ENCODE measurements at places on chromosomes 3 and 15.

- no peak for DNase-seq
These were observed 69.9 kb downstream of the FILIP1L start for GRCh38 chr3:100044369-100044768.

- DNase-seq, result no peak
These were observed 25.3 kb upstream of the ARHGEF26 start for GRCh38 chr3:154095832-154096421.

DNA sequence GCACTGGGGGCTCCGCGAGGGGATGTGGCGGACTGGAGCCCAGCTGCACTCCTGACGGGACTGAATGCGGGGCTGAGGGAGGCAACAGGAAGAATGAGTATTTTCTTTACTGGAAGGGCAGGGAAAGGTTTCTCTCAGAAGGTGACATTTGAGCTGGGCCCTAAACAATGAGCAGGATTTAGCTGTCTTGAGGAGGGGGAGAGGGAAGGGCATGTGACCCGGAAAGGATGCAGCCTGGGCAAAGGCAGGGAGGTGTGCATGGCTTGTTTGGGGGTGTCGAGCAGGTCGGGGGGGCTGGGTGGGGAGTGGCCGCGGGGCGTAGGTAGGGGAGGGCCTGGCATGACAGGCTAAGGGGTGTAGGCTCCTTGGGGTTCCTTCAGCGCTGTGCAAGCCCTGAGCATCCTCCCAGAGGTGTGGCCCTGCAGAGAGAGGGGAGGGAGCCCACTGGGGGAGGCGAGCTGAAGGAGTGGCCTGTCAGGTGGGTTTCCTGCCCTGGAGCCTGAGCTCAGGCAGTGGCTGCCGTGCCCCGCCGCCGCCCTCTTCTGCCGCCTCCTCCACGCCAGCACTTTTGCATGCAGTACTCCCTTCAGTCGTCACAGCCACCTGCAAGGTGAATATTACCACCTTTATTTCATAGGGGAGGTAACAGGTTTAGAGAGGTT is 17.2 kb upstream of the ANKDD1A start:
- no peak for DNase-seq

- DNase-seq, result no peak
These were observed 129.9 kb upstream of the TGFBR2 start for GRCh38 chr3:30476368-30477084.

DNA sequence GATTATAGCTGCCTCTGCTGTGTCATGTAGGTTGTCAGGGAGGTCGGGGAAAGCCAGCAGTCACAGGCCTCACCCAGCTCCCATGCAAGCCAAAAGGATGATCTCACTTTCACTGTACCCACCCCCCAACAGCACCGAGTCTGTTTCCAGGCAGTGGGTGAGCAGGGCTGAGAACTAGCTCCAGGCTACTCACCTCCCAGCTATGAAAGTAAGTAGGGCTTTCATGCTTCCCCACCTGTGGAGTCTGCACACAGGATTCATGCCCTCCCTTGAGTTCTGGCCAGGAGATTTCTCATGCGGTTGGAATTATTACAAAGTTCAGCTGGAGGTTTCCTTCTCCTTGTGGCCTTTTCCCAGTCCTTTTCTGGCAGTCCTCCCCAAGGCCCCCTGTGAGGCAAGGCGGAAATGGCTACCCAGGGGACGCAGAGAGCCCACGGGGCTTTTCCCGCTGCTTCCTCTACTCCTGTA is 356.2 kb downstream of the SV2B start:
- no peak for DNase-seq

DNA sequence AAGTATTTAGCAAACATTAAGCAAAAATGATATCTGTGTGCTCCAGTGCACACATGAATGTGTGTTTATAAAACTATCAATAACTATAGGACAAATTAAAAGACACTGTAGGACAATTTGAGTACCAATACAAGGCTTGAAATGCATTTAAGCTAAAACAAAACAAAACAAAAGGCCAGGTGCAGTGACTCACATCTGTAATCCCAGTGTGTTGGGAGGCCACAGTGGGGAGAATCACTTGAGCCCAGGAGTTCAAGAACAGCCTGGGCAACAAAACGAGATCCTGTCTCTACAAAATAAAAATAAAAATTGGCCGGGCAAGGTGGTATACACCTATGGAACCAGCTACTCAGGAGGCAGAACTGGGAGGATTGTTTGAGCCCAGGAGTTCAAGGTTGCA is 50.7 kb downstream of the CSNK1G1 start:
- DNase-seq, result no peak

- no peak for DNase-seq
These were observed 52.7 kb downstream of the ZNF445 start for GRCh38 chr3:44424758-44425157.

DNA sequence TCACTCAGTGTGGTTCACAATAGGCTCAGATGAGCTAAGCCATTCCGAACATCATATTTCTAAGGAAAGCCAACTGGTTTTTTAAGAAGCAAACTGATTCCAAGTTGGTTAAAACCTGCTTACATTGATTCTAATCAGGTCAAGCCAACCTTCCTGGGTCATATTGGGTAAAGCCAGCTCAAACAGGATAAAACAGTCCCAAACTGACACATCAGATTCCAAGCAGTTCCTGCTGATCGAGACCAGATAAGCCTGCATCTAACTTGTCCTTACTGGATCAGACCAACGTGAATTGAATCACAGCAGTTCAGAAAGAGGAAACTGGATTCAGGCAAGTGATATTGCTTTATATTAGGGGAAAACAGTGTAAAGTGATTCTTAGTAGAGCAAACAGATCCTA is 18.6 kb upstream of the THSD4 start:
- no peak for DNase-seq

GRCh38 chr15:85543741-85544155 is 163.3 kb downstream of the AKAP13 start:
- no peak for DNase-seq

DNA sequence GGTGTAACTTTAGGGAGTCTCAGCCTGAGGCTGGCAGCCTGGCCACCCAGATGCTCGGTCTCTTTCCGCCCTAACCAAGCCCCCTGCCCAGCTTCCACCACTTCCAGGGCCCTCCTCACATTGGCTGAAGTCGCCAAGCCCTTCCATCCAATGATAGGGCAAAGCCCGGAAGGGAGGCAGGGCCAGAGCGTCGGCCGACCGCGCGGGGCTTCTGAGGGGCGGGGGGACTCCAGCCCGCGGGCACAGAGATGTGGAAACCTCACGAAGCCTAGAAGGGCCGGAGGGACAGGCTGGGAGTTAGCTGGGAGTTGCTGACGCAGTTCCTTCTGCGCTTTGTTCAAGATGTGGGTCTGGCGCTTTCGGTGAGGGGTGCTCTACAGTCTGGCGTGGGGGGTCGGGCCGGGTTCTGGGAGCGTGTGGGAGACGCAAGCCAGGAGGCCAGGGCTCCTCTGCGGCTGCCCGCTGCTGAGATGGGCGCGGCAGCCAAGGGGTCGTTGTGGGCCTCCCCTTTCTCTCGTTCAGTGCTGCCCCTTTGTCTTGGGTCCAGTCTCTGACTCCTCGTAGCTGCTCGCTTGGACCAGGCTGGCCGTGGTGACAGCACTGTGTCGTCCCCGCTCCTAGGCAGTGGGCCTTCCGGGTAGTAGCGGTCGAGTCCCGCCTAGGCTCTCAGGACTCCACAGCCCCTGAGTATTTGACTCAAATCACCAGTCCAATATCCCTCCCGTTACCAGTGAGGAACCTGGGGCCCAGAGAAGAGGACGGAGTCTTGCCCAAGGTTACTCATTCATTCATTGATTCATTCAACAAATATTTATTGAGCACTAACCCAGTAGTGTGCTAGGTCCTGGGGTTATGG is at the start of gene ZNF660:
Gene ZNF660, plus strand, starts transcription at position 319 of the 856 bp plus-strand sequence. CDS start 9,230 bp downstream, outside the sequence.
- peak; percentile 74 for DNase-seq

DNA sequence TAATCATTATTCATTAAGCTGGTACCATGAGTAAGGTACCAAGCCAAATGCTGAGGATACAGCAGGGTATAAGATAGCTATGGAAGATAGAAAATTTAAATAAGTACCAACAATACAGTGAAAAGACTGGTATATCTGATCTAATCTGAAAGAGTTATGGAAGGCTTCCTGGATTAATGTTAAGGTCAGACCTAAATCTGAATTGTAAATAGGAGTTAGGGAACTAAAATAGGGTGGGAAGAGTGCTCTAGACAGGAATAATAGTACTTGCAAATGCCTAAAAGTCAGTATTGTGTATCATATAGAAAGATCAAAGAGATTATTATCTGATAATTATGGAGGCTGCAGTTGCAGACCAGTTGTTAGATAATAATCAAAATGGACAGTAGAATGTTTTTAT is 2.6 kb upstream of the ACKR4 start:
- DNase-seq, result no peak

GRCh38 chr3:25548836-25549235 is 115.9 kb downstream of the TOP2B start:
- DNase-seq, result no peak

GRCh38 chr3:177196456-177197040 is 734 bp downstream of the TBL1XR1 start:
- DNase-seq, result peak; percentile 48

DNA sequence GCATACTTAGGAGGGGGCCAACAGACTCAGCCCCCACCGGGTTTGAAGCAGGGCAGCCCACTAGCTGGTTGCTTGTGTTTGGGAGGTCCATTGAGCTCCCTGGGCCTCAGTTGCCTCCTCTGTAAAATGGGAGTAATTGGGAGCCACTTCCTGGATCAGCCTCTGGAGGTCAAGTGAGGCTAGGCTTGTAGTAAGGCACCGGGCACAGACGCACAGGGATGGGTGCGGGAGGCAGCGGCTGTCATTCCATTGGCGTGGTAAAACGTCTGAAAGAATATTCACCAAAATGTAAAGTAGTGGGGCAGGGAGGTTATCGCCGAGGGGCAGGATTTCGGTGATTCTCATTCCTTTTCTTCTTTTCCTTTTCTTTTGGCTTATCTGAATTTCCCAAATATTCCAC is 64.6 kb downstream of the TLE3 start:
- DNase-seq, result no peak

GRCh38 chr3:63914312-63914711 is 2.1 kb upstream of the SCAANT1 start:
- no peak for DNase-seq

- DNase-seq, result no peak
These were observed 596.9 kb downstream of the ZBBX start for GRCh38 chr3:166783206-166783605.

GRCh38 chr3:19248143-19248542 is 99.8 kb downstream of the KCNH8 start:
- DNase-seq, result no peak

DNA sequence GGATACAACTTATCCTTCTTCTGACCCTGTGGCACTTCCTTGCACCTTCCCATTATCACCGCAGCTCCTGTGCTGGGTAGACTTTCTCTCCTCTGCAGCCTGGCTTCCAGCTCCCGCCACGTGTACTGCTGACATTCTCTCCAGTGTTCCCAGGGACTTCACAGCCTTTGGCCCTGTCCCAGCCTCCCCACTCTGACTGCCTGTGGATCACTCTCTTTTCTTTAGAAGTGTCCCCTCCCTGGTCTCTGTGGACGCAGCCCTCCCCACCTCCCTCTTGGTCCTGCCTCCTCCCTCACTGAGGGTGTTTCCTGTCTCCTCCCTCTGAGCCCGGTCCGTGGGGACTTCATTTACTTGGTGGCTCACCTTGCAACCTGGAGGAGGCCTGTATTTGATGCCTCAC is 17.4 kb downstream of the PDIA5 start:
- no peak for DNase-seq

- DNase-seq, result no peak
These were observed 119.7 kb upstream of the PHLDB2 start for GRCh38 chr3:111739311-111739911.

DNA sequence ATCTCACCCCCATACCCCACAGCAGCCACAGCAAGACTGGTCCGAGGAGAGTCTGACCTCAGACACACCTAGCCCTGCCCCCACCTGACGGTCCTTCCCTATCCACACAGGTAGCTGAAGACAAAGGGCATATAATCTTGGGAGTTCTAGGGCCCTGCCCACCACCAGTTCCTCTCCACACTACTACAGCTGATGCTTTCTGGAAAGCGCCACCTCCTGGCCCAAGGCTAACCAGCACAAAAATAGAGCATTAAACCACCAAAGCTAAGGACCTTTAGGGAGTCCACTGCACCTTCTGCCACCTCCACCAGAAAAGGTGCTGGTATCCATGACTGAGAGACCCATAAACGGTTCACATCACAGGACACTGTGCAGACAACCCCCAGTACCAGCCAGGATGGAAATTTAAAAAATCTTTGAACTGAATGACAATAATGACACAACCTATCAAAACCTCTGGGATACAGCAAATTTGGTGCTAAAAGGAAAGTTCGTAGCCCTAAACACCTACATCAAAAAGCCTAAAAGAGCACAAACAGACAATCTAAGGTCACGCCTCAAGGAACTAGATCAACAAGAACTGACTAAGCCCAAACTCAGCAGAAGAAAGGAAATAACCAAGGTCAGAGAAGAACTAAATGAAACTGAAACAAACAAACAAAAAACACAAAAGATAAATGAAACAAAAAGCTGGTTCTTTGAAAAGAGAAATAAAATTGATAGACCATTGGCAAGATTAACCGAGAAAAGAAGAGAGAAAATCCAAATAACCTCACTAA is 122.1 kb upstream of the TPRG1 start:
- no peak for DNase-seq

- no peak for DNase-seq
These were observed 38.8 kb downstream of the SPG21 start for GRCh38 chr15:64950888-64951287.

DNA sequence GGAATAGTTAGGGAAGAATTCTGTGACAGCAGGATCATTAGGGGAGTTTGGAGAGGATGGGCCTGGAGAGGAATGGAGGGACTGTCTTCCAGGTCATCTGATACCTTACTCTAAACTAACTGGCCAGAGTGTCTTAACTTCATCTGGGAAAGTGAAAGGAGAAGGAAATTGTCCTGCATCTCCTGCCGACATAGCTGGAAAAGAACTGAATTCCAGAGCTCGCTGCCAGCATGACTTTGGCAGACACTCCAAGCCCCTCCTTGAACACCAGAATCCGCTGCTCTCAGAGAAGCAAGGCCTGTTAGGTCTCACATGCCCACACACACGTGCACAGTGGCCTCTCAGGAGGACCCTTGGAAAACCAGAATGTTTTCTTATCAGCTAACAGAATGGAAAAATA is 10.5 kb downstream of the ABI3BP start:
- DNase-seq, result no peak

DNA sequence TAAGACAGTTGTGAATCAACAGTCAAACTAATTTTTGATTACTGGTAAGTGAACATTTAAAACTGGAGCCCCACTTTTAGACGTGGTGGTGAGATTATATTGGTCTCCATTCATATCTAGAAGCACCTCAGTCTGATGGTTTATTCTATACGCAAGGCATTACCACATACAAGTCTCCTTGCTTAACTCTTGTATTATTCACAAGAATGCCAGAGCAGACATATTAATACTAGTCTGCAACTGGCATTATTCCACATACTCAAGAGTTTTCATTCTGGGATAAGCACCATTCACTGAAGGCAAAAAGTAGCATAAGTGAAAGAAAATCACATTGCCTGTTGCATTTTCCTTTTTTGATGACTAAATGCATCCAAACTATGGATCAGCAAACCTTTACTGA is 36.9 kb upstream of the MEIS2 start:
- no peak for DNase-seq

All from left renal cortex interstitium (tissue), 4 donors.